ENCODE measurements at places on chromosomes 7 and 10.

DNA sequence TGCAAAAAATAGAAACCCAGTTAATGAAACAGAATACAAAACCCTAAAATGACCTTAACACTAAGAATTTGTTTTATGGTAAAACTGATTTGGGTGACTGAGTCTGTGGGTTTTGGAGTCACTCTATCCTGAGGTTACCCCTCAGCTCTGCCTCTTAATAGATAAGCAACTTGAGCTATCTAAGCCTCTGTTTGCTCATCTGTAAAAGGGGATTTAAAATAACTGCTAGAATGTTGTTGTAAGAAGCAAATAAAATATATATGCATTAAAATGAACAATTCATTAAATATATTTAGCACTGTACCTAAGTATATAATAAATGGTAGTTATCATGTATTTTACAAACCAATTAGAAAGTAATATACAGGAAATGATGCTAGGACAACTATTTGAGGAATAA lies 115.4 kb downstream of the CABCOCO1 start:
- DNase-seq = no peak

DNA sequence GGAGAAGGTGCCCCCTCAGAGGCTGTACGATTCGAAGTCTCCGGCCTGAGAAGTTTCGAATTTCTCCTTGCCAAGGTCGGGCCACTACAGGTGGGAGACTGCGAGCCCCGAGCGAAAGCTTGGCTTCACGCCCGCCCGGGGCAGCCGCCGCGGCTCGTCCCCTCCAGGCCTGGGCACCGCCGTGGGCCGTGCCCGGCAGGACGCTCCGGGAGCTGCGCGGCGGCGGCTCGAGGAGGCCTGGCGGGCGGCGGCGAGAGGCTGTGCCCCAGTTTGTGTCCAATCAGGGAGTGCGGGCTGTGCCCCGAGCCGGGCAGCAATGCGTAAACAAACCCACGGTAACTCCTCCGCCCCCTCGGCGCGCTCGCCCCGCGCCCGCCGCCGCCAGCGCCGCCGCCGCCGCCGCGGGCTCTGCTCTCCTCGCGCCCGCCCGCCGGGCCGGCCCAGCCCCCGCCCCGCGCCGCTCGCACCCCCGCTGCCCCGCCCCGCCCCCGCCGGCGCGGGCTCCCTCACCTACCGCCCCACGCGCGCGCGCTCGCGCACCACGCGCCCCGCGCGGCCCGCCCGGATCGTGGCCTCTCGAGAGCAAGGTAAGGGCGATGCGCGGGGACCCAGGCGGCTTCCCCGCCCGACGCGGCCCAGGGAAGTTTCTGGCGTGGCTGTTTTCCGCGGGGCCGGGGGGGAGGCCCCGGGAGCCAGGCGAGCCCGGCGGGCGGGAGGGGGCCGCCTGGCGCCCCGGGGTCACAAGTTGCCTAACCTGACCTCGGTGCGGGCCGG lies 57.8 kb upstream of the PCGF5 start:
- DNase-seq = no peak

- DNase-seq = no peak
Measured at GRCh38 chr7:155670521-155670920, 26.1 kb downstream of the RBM33 start.

- DNase-seq = no peak
Measured at GRCh38 chr7:40983111-40983510, 719.8 kb downstream of the INHBA start.

DNA sequence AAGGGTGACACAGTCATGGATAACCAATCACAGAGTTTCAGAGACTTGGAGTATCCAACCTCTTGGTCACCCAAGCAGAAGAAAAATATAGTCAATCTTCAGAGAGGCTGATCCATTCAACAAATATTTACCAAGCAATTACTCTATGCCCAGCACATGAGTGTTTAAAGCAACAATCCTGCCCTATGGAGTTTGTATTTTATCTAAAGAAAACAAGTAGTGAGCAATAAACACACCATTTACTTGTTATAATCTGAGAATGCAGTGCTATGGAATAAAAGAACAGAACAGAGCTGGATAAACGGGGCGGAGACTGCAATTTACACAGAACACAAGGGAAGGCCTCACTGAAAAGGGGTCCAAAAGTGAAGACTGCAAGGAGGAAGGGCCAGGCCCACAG lies 63.8 kb downstream of the GRB10 start:
- DNase-seq = no peak

GRCh38 chr7:79664884-79665676 lies 211.6 kb upstream of the MAGI2 start:
- DNase-seq = no peak

- no peak for DNase-seq
Measured at GRCh38 chr10:12109286-12109685, 20.2 kb upstream of the SEC61A2 start.

- no peak for DNase-seq
Measured at GRCh38 chr10:70914316-70914864, 26.0 kb upstream of the PCBD1 start.

DNA sequence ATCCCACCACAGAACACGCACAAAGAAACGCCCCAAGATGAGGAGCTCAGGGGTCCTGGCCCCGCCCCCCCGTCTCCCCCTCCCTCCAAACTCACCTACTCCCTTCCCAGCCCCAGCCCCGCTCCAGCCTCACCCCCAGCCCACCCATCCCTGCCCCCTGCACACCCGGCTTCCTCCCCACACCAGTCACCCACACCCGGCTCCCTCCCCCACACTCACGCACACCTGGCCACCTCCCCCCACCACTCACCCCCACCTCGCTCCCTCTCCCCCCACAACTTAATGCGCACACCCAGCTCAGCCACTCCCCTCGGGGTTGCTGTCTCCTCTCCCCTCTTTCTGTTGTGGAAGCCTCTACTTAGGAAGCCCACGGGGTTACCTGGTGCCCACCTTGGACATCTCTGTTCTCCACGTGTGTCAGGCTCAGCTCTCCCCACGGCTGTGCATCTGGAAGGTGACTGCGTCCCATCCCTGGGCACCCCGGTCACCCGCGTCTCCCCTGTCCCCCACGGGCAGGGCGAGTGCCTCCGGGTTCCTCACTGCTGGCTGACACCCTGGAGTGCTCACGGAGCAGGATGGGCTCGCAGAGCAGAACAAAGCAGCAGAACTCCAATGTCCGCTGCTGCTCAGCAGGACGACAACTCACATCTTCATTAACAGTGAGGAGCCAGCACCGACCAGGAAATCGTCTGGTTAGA lies 166.8 kb downstream of the USP6NL start:
- no peak for DNase-seq

GRCh38 chr10:112755446-112756234 lies 194.4 kb upstream of the TCF7L2 start:
- DNase-seq = no peak

- DNase-seq = no peak
Measured at GRCh38 chr7:106367664-106368063, 82.9 kb upstream of the NAMPT start.

- DNase-seq = no peak
Measured at GRCh38 chr10:100838986-100839385, 73.8 kb upstream of the SLF2 start.

- DNase-seq = no peak
Measured at GRCh38 chr7:154598864-154599263, 404.1 kb downstream of the PAXIP1 start.

GRCh38 chr10:4803822-4804221 lies 22.2 kb upstream of the AKR1E2 start:
- no peak for DNase-seq

- DNase-seq = no peak
Measured at GRCh38 chr10:132138596-132138995, 48.2 kb upstream of the DPYSL4 start.

DNA sequence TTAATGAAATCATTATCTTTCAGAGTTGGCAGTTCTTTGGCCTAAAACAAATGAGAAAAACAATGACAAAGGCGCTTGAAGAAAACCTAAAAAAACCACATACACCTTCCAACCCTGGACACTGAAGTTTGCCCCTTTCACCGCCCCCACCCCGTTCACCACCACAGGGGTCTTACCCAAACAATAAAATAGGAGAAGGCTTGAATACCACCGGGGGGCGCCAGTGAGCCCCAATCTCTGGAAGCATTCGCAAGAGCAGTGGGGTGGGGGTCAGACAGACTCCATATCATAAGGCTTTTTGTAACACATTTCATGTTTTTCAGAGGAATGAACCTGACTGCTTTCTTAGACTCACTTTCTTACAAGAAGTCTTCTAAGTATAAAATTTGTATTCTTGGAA lies 163.6 kb downstream of the PIP4K2A start:
- DNase-seq = no peak

- DNase-seq = no peak
Measured at GRCh38 chr7:138345567-138345966, 114.5 kb upstream of the TRIM24 start.

GRCh38 chr10:124956764-124957163 lies 14.8 kb downstream of the ZRANB1 start:
- DNase-seq = no peak

DNA sequence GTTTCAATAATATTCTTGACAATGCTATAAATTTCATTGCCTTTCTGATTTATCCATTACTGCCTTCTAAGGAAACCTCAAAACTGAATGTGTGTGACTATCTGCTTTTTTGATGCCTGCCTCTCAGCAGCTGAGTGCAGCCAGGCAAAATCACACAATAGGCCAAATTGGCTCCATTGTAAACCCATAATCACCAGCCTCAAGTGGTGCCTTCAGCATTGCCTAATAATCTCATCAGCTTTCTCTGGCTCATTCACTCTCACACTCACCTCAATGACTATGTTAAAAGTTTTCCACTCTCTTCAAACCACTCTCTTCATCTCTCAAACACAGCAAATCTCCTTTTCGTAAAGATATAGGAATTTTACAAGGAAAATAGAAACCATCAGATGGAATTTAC lies 182.5 kb upstream of the COL1A2 start:
- DNase-seq = no peak

DNA sequence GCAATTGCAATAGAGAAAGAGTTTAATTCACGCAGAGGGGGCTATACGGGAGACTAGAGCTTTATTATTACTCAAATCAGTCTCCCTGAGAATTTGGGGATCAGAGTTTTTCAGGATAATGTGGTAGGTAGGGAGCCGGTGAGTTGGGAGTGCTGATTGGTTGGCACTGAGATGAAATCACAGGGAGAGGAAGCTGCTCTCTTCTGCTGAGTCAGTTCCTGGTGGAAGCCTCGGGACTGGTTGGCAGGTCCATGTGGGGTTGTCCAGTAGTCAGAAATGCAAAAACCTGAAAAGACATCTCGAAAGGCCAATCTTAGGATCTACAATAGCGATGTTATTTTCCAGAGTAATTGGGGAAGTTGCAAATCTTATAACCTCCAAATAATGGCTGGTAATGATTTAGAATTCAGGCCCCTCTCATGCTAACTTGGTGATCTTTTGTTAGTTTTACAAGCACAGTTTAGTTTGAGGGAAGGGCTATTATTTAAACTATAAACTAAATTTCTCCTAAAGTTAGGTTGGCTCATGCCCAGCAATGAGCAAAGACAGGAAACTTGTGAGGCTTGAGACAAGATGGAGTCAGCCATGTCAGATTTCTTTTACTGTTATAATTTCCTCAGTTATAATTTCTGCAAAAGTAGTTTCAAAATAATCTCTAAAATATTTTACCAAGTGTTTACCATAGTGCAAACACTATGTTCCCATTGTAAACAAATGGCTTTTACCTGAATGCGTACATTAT lies 39.4 kb upstream of the SLC25A13 start:
- DNase-seq = no peak

GRCh38 chr10:125174360-125174759 lies 14.0 kb upstream of the CTBP2 start:
- DNase-seq = no peak

DNA sequence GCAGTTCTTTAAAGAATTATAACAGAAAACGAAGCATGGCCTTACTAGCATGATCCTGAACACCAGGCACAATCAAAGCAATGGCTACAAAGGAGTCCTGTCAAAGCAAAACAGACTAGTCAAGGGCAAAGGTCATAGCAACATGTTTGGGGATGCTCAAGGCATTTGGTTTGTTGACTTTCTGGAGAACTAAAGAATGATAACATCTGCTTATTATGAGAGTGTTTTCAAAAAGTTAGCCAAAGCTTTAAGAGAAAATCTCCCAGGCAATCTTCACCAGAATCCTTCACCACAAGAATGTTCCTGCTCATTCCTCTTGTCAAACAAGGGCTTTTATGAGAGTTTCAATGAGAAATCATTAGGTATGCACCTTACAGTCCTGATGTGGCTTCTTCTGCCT lies 95.1 kb upstream of the CPXM2 start:
- DNase-seq = no peak

DNA sequence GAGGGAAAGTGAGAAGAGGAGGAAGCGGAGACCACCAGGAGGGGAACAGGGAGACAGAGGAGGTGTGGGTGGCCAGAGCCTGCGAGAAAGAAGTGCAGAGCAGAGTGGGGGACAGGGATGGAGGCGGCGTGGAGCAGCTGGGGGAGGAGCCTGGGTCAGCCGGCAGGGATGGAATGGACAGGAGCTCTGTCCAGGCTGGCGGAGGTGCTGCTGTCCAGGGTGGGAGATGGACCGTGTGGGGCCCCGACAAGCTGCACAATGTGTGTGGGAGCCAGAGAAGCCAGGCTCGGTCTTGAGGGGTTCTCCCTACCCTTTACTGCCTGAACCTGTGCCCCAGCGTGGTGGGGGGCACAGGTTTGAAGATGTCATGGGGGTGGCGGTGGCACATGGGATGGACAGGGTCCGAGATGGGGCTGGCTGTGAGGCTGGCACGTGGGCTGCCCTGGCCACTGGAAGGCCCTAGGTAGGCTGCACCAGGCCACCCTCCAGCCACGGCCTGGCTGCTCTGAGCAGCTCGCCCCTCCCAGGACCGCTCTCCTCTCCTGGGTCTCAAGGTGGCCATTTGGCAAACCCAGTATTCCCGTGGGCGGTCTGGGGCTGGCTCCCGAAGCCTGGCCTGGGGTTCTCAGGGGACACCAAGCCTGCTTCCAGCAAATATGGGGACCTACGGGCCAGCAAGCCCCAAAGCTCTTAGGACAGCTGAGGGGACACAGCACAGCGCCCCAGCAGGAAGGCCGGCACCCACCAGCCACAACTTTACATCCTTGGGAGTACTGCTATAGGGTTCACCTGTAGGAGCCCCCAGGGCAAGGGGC lies 32.3 kb downstream of the YKT6 start:
- no peak for DNase-seq

- DNase-seq = peak; percentile 59
Measured at GRCh38 chr10:28663576-28664368, 13.5 kb upstream of the BAMBI start.

DNA sequence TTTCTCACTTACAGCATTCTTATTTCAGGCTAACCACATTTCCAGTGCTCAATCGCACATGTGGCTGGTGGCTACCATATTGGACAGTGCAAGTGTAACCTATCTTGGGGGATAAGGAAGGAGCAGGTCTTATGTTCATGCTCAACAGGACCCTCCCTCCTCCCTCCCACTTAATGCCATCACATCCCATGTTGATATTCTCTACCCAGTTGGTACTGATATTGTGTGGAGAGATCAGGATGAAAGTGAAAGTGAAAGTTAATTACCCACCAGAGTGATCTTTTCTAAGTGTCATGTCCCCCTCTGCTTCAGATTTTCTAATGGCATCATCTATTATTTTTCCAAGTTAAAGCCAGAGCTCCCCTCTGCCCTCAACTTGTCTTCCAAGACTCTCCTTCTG lies 91.6 kb downstream of the BMPER start:
- no peak for DNase-seq

All from smooth muscle cell of the brain vasculature (primary cell).